ENCODE measurements at places on chromosomes 16 and 17. TPM values are rescaled to one million over a fixed set of nuclear protein-coding genes. Genes with fewer than 3 reads are reported as not detected.

GRCh38 chr16:55280587-55280986 is 43.4 kb upstream of the IRX6 start:
- no peak for DNase-seq

DNA sequence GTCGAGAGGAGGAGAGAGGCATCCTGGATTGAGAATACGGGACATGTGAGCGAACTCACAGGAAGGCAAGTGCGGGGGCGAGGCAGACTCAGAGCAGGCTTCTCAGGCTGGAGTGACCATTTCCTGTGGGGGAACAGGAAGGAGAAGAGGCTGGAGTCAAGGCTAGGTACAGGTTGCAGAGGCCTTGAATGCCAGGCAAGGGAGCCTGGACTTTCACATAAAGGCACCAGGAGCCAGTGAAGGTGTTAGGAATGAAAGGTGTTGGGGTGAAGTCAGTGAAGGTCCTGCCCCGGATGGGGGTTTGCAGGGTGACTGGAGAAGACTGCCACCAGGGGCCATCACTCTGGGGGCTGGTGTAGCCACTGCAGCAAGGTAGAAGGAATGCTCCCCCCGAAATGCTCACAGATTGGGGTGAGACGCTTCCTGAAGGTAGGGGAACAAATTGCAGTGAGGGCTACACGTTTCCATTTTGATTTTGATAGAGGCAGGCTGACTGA is 5.3 kb upstream of the GPRC5C start:
- DNase-seq: no peak

GRCh38 chr17:44304651-44305050 is 3.8 kb upstream of the RUNDC3A start:
- DNase-seq: no peak

GRCh38 chr16:31714903-31715504 is 158.6 kb upstream of the ZNF267 start:
- no peak for DNase-seq

- no peak for DNase-seq
Measured at GRCh38 chr16:56874800-56875199, 9.8 kb downstream of the SLC12A3 start.

GRCh38 chr16:28039493-28039892 is 24.0 kb downstream of the GSG1L start:
- no peak for DNase-seq

MAF gene
- 70.1 TPM for total RNA-seq

FOXN1 gene
- total RNA-seq: not detected

SLC16A6 gene
- 3.6 TPM for total RNA-seq

TSPAN10 gene
- 2.1 TPM for total RNA-seq

WNT9B gene
- 5.3 TPM for total RNA-seq

Data from kidney (tissue), 22 donors.